Activated naive CD4-positive, alpha-beta T cell treated with anti-CD3 and anti-CD28 coated beads, Interleukin-2, amount 10 ng/mL, durations not matched to agents 5 hours and 36 hours (primary cell): ENCODE measurements at places on chromosomes 5 and 9. TPM values are rescaled to one million over a fixed set of nuclear protein-coding genes. Genes with fewer than 3 reads are reported as not detected.

The PHPT1 gene
- total RNA-seq, result 87.5 TPM

The DCAF10 gene
- 20.4 TPM for total RNA-seq

The TRIM7 gene
- 0.48 TPM for total RNA-seq

The MAMDC4 gene
- total RNA-seq, result 13.4 TPM

The LRRC19 gene
- not detected for total RNA-seq

The GABRB2 gene
- not detected for total RNA-seq

The CYFIP2 gene
- 612 TPM for total RNA-seq

The ZMAT2 gene
- total RNA-seq, result 56.1 TPM

The KLHL3 gene
- total RNA-seq, result 26.0 TPM
